ENCODE measurements at places on chromosomes 16 and 17.
A peak's percentile ranks its signal among the peaks of the same experiment; 100 is the strongest.

DNA sequence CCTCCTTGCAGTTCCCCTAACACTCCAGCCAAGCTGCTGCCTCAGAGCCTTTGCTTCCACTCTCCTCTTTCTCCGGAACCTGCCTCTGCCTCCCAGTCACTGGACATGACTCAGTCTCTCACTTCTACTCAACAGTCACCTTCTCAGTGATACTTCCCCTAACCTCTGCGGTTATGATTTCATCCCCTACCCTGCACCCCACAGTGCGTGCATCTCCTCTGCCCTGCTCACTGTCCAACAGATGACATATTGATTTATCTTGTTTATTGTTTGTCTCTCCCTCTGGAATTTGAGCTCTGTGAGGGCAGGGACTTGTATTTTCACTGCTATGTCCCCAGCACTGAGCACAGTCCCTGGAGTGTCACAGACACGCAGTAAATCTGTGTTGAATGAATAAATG is 100.7 kb downstream of the CYLD start:
- no peak for DNase-seq

- no peak for DNase-seq
These were observed 291.2 kb upstream of the SALL1 start for GRCh38 chr16:51442141-51442870.

- DNase-seq: no peak
These were observed 5.4 kb downstream of the RNF222 start for GRCh38 chr17:8392274-8392673.

DNA sequence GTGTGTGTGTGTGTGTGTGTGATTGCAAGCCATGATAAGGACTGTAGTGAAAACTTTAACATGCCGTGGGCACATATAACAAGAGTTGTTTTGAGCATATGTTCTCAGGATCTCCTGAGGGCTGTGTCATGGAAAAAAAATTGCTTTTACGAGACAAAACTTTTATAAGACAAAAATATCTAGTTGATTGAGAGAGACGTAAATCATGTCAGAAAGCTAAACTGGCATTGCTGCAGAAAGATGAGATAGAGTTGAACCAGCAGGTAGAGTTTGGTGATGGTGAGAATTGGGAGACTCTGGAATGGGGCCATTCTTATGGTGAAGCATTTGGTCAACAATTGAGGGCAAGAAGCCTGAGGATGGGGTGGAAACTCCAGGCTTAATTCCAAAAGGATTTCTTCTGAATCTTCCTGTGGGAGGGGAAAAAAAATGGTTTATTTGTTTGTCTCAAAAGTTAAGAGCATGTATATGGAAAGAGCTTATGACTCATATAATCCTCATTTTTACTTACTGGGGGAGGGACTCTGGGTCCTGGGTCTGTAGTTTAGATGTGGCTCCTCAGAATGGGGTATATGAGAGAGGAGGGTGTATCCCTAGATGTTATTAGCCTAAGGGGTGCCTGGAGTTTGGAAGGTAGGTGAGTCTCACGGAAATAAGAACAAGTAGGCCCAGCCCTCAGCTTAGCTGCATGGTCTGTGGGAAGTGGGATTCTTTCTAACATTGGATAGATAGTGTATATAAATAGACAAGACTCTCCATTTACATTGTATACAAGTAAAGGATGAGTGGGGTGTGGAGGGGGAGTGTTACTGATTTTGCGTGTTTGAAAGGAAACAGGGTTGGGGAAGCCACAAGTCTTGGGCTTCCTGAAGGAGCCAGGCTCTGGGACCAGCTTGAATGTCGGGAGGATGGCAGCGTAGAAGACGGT is 7.1 kb downstream of the MINK1 start:
- no peak for DNase-seq

- no peak for DNase-seq
These were observed 38.5 kb downstream of the USP22 start for GRCh38 chr17:21004016-21004930.

DNA sequence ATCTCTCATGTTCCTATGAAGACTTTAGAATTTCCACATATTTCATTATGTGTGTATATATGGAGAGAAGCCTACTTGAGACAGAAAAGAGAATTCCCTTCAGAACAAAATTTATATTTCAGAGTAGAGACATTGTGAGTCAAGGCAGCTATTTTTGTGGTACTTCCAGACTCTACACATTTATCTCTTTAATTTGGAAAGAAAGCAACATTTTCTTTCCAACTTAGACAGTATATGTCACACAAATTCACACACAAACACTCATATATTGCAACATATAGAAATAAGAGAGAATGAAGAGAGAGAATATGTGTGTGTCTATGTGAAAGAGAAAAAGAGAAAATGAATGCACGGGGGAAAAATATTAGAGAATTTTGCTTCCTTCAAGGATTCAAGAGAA is 158.8 kb downstream of the CDH8 start:
- no peak for DNase-seq

DNA sequence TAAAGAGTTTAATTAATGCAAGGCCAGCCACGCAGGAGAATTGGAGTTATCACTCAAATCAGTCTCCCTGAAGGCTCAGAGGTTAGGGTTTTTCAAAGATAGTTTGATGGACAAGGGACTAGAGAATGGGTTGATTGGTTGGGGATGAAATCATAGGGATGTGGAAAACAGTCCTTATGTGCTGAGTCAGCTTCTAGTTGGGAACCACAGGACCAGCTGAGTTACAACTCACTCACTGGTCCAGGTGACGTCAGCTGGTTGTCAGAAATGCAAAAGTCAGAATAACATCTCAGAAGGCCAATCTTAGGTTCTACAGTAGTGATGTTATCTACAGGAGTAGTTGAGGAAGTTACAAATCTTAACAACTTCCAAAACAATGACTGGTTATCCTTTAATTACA is 47.6 kb downstream of the CPD start:
- no peak for DNase-seq

GRCh38 chr17:32267690-32268205 is 2.1 kb downstream of the RHBDL3 start:
- no peak for DNase-seq

DNA sequence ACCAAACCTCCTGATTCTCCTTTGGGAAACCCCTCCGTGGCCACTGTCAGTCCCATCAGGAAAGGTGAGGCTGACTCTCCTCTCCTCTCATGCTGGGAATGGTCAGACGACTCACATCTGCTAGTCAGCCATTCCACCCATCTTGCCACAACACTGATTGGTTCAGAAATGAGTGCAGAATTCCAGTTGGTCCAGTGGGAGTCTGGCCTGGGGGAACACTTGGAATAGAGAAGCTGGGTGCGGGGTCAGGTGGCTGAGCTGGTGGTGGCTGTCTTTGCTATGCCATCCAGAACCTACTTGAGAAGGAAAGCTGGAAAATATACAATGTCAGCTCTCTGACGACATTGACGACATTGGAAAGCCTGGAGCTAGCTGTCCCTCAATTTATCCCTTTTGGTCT is 23.6 kb upstream of the PLLP start:
- no peak for DNase-seq

GRCh38 chr16:85715169-85716021 is 26.6 kb upstream of the GINS2 start:
- no peak for DNase-seq

- no peak for DNase-seq
These were observed 28.2 kb upstream of the ACSF3 start for GRCh38 chr16:89065458-89065822.

GRCh38 chr17:29709866-29710519 is 87.3 kb upstream of the CORO6 start:
- no peak for DNase-seq

- DNase-seq: no peak
These were observed 21.5 kb downstream of the CCL4 start for GRCh38 chr17:36124879-36125824.

DNA sequence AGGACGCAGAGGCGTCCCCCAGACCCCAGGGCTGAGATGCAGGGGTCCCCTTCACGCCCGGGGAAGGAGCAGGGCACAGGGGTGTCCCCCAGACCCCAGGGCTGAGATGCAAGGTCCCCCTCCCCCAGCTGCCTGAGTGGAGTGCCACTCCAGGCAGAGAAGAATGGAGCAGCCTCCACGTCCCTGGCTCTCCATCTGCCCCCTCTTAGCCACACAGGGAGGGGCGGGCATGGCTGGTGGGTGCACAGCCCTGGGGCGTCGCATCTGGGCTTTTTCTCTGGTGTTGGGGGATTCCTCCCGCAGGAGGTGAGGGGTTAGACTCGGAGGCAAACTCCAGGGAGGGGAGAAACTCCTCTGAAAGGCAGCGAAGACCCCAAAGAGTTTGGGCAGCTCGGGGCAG is 17.5 kb downstream of the CIBAR2 start:
- DNase-seq: no peak

DNA sequence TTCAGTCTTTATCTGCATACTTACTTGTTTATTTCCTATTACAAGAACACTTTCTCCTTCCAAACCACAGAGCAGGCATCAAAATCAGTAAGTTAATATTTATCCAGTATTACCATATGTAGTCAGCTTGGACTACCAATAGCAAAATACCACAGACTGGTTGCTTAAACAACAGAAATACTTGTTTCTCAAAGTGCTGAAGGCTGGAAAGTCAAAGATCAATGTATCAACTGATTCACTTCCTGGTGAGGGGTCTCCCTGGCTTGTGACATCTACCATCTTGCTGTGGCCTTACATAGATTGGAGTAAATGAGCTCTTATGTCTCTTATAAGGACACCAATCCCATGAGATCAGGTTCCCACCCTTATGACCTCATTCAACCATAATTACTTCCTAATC is 2.6 kb downstream of the STXBP4 start:
- DNase-seq: no peak

- no peak for DNase-seq
These were observed 576 bp downstream of the ZNF768 start for GRCh38 chr16:30525844-30526136.

DNA sequence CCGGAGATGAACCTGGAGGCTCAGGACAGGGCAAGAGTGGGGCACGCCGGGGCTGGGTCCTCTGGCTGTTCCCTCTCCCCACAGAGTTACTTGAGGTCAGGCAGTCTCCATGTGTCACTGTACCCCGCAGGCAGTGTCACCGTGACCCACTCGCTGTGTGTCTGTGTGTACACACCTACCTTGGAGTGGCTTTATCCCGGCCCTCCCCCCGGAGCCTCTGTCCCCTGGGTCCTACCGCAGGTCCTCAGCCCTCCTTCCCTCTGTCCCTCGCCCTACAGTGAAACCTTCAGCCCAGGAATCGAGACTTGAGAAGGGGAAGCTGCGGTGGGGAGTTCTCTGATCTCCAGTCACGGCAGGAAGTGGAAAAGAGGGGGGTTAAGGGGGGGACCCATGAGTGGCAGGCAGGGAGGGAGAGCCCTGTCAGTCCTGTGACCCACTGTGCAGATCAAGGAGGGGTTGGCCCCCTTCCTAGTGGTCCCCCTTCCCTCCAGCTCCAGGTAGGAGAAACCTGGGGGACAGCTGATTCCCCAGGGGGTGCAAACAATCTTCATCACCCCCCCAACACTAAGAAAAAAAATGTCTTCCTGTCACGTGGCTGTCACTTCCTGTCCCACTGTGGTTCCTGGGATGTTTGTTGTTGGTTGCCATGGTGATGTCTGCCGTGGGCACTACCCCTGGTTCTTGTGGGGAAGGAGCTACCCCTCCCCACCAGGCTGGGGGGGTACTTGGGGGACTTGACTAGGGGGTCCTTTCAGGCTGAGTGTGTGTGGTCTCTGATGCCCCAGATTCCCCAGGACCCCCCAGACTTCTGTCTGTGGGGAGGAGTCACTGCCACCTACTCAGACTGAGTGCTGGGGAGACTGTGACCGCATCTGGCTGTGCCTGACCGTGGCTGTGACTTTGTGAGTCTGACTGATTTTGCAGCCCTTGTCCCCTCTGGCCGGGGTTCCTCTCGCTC is 13.7 kb downstream of the RARA start:
- DNase-seq: peak; percentile 77

GRCh38 chr16:67884-68789 is 4.3 kb downstream of the RHBDF1 start:
- DNase-seq: no peak

DNA sequence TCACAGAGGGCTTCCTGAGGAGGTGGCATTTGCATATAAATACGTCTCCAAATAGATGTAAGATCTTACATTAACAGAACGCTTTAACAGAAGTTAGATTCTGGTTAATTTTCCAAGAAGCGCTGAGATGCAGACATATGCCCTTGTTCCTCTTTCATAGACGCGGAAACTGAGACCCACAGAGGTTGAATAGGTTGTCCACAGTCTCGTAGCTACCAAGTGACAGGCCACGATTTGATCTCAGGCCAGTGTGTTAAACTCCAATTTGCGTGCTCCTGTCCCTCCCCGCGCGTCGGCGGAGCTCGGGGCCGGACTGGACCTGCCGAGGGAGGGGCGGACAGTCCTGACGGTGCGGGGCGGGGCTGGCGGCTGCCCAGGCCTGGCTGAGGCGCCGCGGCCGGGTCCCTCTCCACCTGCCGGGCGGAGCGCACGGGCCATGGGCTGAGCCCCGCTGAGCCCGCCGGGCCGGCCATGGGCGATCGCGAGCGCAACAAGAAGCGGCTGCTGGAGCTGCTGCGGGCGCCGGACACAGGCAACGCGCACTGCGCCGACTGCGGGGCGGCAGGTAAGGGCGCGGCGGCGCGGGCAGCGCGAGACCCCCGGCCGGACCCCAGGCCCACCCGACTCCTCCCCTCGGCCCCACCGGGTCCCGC is at the start of gene ADAP2:
Gene ADAP2 (plus strand): TSS at position 402 of the 653 bp plus-strand sequence. CDS start 70 bp downstream, at position 472.
- no peak for DNase-seq

DNA sequence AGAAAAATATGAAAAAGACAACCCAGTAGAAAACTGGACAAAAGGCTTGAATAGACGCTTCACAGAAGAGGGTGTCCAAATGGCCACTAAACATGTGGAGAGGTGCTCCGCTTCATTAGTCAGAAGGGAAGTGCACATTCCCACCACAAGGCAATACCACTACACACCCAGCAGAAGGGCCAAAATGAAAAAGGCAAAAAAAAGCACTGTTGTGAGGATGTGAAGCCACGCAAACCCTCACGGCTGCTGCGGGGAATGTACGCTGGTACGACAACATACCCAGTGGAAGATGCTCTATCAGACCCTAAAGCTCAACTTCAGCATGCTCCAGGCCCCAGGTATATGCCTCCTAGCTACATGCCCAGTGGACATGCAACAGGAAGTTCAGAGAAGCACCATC is 17.0 kb downstream of the PIK3R5 start:
- DNase-seq: no peak

- no peak for DNase-seq
These were observed 2.4 kb downstream of the PRPSAP2 start for GRCh38 chr17:18860161-18860972.

GRCh38 chr17:17711641-17712162 is 30.4 kb downstream of the RAI1 start:
- DNase-seq: no peak

- no peak for DNase-seq
These were observed 209.0 kb downstream of the RGS9 start for GRCh38 chr17:65346166-65346565.

- DNase-seq: no peak
These were observed 266 bp downstream of the FMNL1 start for GRCh38 chr17:45222014-45222288.

DNA sequence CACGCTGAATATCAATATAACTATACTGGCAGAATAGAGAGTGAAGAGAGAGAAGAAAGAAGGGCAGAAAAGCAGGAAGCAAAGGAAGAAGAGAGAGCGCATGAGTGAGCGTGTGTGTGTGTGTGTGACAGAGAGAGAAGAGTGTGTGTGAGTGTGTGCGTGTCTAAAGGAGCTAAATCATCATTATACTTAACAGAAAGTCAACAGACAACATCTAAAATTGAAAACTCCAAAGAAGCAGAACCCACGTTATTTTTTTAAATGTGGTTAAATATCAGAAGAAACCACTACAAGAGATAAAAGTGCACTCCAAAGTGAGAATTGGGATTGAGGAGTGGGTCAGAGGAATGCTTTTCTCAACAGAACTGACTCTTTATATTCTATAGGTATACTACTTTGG is 77.2 kb downstream of the BRIP1 start:
- no peak for DNase-seq

Measured in activated CD8-positive, alpha-beta memory T cell treated with anti-CD3 and anti-CD28 coated beads for 4 hours (primary cell).